Activated effector memory CD4-positive, alpha-beta T cell treated with Interleukin-2 at 50 U/mL for 16 hours (primary cell): ENCODE measurements at places on chromosomes 1 and 21.
A peak's percentile ranks its signal among the peaks of the same experiment; 100 is the strongest.

GRCh38 chr1:93716941-93717368 lies 35.3 kb upstream of the BCAR3 start:
- no peak for DNase-seq

DNA sequence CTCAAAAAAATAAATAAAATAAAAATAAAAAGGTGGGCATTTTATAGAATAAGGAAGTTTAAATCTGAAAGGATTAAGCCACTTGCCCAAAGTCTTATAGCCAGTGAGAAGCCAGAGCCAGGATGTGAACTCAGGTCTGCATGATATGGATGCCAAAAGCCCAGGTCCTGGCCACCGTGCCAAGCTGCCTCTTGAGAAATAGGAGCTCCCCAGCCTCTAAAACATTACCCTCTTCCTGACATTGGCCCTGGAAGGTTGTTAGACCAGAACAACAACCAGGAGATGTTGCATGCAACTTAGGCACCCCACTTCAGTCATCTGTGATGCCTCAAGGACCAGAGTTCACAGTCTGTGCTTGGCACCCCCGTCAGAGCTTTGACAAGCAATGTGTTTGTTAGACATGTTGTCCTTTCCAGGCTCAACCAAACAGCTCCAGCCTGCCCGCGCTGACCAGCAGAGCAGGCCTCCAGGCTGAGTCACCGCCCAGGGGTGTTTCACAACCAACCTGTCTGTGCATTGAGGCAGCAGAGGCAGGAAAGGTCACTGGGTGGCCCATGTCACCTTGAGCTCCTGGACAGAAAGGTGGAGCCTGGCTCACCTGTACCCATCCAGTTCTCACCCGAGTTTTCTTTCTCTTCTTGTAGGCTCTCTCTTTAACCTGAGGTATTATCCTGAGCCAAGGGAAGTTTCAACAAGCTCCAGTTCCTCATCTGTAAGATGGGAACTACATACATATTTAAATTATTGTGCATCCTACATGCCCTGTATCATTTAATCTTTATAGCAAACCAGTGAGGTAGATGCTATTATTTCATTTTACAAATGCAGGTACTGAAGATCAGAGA lies 14.9 kb upstream of the MED18 start:
- no peak for DNase-seq

DNA sequence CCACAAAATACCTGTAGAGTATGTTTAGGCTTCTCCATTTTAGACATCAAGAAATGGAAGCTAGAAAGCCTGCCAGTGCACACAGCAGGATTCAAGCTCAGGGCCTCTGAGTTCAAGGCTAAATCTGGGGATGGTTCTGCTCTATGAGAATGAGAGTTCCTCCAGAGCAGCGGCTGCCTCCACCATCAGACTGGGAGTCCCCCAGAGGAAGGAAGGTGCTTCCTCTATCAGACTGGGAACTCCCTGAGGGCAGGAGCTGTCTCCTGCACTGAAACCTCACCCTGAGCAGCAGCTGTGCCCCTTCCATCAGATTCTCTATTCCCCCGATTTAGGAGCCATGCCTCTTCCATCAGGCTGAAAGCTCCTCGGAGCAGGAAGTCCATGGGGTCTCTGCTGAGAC lies 20.1 kb downstream of the PLA2G5 start:
- DNase-seq, result no peak

DNA sequence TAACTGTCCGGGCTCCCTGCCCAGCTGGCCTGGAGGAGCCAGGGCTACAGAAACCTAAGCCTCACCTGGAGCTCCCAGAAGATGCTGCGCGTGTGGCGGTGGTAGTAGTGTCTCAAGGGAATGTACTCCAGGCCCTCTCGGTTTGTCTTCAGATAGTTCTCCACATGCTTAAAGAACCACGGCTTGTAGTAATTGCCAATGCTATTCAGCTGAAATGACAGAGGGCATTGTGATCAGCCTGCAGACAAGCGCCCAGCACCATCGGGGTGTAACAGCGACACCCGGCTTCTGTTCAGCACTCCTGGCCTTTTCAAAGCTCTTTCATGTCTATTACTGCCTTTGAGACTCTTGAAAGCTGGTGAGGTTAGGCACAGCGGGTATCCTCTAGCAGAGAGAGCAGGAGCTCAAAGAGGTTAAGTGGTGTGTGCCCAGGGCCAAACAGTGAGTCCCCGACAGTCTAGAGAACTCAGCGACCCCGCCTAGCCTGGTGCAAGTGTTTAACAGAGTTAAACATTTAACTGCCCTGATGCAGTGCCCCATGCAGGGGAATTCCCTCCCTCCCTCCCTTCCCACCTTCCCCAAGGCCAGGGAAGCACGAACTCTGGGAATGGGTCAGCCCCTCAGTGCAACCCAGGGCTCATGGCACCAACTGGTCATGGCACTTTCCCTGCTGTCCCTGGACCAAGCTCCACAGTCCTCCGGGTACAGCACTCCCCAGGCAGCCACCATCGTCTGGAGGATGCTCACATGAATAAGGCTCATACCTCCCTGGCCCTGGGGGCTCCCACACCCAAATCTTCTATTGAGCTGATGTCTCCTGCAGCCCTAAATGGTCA lies 21.5 kb downstream of the DHCR24 start:
- DNase-seq, result no peak

GRCh38 chr1:205248793-205249601 lies 21.3 kb downstream of the TMCC2 start:
- no peak for DNase-seq

GRCh38 chr1:161743231-161743630 lies 6.4 kb upstream of the DUSP12 start:
- no peak for DNase-seq

DNA sequence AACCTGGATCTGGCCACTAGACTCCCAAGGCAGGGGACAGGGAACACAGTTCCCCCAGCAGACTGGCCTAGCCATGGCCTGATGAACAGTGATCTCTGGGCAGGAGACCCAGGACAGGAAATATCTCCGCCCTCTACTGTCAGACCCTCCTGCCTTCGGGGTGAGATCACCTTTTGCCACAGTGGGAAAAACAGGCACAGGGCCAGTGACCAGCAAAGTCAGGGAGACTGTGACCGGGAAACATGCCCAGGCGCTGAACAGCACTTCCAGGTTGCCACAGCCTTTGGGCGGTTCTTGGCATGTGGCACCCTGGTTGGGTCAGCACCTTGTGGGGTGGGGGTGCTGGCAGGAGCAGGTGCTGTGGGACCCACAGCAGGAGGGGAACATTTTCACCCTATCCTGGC lies 8.9 kb upstream of the ZNF669 start:
- DNase-seq, result no peak

DNA sequence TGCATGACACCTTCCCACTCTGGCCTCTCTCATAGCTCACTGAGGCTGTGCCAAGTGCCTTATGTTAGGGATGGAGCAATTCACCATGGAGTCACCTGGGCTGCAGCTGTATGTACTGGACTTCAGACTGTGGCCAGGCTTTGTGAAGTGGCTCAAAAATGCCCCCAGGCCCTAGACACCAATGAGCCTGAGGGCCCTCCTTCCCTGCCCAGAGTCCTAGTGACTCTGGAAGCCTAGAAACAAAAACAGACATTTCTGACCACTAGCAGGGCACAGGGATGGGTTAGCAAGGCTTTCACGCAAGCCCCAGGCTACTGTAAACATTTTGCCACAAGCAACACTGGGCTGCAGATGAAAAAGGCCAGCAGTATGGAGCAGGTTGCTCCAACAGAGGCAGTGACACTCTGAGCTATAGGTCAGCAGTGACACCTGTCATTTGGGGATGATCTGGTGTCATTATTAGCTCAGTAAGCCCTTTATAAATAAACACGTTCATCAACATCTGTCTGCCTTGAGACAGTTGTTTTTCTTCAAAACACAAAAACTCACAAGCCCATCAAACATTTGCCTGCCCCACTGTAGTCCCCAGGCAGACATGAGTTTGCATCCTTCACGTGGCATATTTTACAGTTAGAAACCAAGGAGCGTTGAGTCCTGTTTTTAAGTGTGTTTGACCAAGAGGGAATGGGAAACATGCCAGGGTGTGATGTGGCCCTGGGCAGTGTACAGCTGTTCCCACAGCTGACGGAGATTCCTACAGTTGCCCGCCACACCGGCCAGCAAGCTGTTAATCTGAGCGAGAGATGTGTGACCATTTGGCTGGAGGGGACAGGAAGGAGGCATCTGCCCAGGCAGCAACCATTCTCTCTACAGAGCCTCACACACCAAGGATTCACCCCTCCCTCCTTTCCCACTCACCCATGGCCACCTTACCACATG lies 66.8 kb downstream of the KCNN3 start:
- DNase-seq, result no peak

- DNase-seq, result no peak
Observed at GRCh38 chr1:184463680-184464079, 76.9 kb downstream of the C1orf21 start.

GRCh38 chr1:65756616-65757015 lies 36.1 kb upstream of the PDE4B start:
- no peak for DNase-seq

DNA sequence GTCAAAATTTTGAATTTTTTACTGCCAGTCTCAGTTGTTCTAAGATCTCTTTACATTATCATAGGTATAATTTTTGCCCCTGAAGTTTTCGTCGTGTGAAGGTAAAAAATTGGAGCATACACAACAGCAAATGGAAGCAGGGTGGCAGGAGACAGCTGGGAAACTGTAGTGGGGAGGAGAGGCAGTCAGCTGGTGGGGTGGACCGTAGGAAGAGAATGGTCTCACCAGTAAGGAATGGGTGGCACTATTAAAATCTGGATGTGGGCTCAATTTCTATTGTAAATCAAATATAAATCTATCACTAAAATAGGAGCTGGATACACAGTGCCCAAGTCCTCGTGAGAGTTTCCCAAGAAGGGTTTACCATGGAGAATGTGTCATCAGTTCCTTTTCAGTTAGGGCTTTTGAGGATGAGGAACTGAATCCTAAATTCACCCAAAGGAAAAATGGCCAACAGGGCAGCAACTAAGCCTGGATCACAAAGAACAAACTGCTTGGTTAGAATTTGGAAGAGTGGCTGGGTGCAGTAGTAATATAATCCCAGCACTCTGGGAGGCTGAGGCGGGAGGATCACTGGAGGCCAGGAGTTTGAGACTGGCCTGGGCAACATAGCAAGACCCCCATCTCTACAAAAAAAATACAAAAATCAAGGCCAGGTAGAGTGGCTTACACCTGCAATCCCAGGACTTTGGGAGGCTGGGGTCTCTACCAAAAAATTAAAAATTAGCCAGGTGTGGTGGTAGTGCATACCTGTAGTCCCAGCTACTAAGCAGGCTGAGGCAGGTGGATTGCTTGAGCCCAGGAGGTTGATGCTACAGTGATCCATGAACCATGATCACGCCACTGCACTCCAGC lies 10.5 kb upstream of the IRF2BP2 start:
- DNase-seq, result no peak

DNA sequence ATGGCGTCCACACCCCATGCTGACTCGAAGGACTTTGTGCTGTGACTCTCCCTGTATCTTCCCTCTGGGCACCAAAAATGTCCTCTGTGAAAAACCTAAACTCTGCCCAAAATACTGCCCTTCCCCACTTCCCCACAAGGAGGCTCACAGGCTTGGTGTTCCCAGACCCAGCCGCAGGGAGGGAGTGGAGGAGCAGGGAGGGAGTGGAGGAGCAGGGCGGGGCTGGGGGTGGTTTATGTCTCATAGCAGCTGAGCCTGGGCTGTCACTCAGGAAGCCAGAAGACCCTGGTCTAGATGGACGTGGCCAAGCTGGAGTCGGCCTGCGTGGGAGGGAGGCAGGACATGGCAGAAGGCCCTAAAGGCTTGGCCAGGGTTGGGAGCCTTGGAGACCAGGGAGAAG lies 461.7 kb downstream of the PTPRU start:
- DNase-seq, result no peak

DNA sequence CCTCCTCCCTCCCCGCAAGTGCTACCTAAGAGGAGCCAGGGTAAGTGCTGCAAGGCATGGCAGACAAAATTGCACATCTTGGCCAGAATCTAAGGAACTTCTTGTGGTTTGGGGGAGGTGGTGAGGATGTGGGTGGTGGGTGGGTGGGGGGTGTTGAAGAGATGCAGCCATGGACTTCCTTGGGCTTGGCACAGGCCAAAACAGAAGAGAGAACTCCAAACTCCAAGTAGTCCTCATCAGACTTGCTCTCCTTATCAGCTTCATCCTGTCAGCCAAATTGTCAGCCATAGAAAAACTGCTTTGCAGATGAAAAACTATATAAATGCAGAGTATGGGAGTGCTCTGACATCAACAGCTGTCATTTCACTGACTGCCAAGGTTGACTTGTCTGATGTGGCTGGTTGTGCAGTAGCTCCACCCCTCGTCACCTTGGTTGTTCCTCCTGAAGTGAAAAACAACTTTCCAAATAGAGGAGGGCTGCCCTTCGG lies 7.1 kb downstream of the AMIGO1 start:
- DNase-seq, result peak; percentile 36

GRCh38 chr1:62288224-62288623 lies 31.0 kb downstream of the KANK4 start:
- DNase-seq, result no peak

- DNase-seq, result no peak
Observed at GRCh38 chr1:53207726-53208125, 11.1 kb downstream of the CPT2 start.

GRCh38 chr1:107804741-107805140 lies 160.2 kb downstream of the VAV3 start:
- no peak for DNase-seq

GRCh38 chr1:200692316-200692715 lies 22.6 kb upstream of the DDX59 start:
- DNase-seq, result no peak

GRCh38 chr1:209876078-209876800 lies 48.5 kb downstream of the UTP25 start:
- DNase-seq, result no peak

GRCh38 chr1:23867542-23867894 lies 572 bp downstream of the FUCA1 start:
- DNase-seq, result no peak

- no peak for DNase-seq
Observed at GRCh38 chr1:38875811-38876210, 2.7 kb upstream of the MYCBP start.

GRCh38 chr1:151720554-151720953 lies 768 bp upstream of the RIIAD1 start:
- no peak for DNase-seq

GRCh38 chr1:56550138-56550858 lies 29.1 kb downstream of the PLPP3 start:
- DNase-seq, result no peak

DNA sequence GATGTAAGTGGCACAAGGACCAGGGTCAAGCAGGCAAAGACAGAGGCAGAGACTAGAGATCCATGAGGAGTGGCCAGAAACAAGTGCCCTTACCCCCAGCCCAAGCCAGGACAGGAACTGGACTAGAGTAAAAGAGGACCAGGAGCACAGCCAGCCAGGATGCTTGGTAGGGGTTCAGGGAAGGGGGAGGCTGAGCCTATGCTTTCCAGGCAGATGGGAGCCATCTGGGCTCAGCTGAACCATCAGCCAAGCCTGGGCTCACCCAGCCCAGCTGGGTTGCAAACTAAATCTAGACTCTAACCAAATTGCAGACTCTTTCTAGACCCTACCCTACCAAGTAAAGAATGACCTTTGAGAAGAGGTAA lies 15.2 kb downstream of the PDZK1IP1 start:
- no peak for DNase-seq

- DNase-seq, result no peak
Observed at GRCh38 chr21:37039411-37040075, 33.0 kb downstream of the RIPPLY3 start.

- no peak for DNase-seq
Observed at GRCh38 chr1:109883248-109883955, 27.2 kb upstream of the CSF1 start.

- no peak for DNase-seq
Observed at GRCh38 chr1:57546549-57547330, 122.9 kb upstream of the DAB1 start.

- DNase-seq, result no peak
Observed at GRCh38 chr1:110130989-110131388, 18.7 kb downstream of the UBL4B start.
